ENCODE measurements at places on chromosomes 11 and 22. TPM values are rescaled to one million over a fixed set of nuclear protein-coding genes. Genes with fewer than 3 reads are reported as not detected.

The KRTAP5-9 gene
- total RNA-seq: not detected

The AQP11 gene
- total RNA-seq: not detected

DNA sequence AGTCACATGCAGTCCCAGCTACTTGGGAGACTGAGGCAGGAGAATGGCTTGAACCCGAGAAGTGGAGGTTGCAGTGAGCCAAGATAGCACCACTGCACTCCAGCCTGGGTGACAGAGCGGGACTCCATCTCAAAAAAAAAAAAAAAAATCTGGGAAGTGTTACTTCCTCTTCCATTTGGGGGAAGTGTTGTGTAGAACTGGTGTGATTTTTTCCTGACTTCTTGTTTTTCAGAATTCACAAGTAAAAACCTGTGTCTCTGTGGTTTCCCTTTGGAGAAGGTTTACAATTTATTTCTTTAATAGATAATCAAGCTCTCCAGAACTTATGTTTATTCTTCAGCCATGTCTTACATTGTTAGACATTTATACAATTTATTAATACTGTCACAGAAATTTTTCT, 396.1 kb downstream of the BRD1 start:
- no peak for DNase-seq

DNA sequence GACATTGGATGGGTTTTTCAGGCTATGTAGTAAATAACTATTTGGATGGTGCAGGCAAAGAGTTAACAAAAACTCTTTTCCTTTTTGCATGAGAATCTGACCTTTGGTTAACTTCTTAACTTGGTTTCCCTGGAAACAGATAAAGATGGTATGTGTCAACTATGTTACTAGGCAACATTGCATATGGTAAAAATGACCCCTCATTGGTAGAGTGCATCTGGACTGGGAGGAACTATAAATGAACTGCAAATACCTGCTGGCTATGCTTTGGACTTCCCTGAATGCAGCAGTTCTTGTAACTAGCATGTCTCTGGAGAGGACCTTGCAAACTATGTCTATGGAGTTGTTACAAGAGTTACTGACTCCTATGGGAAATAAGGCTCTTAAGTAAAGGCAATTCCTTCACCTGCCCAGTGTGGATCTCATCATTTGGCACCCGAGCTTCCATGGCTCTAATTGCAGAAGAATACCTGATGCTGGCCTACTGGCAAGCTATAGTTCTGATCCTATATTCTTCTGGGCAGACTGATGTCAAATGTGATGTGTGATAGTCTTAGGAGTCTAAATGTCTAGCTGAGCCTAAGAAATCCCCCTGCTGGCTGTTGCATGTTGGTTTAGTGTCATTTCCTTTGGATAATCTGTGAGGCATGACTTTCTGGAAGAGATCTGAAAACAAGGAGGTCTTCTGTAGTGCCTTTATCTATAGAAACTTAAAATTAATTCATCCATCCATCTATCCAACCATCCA, 126.7 kb upstream of the MTMR2 start:
- no peak for DNase-seq

- DNase-seq: no peak
Observed at GRCh38 chr11:59273373-59273841, 60.7 kb upstream of the MPEG1 start.

GRCh38 chr11:2587132-2587930, 112.5 kb downstream of the KCNQ1OT1 start:
- DNase-seq: no peak

Measured in CD4-positive, alpha-beta T cell (primary cell).